Left lobe of liver (tissue), 2 donors: ENCODE measurements at places on chromosomes 4 and X. TPM values are rescaled to one million over a fixed set of nuclear protein-coding genes. Genes with fewer than 3 reads are reported as not detected.

GABRA4 gene
- total RNA-seq: not detected

TRPC3 gene
- total RNA-seq: 0.25 TPM

MAGED4 gene
- total RNA-seq: not detected

ZIC3 gene
- total RNA-seq: 0.20 TPM

CT47C1 gene
- not detected for total RNA-seq

NAAA gene
- total RNA-seq: 33.2 TPM

NDP gene
- total RNA-seq: not detected

PF4V1 gene
- not detected for total RNA-seq

RBM47 gene
- total RNA-seq: 56.5 TPM

APLN gene
- total RNA-seq: 1.2 TPM

CSAG3 gene
- not detected for total RNA-seq

PLS3 gene
- 68.7 TPM for total RNA-seq

TLR1 gene
- 4.2 TPM for total RNA-seq

UGT2B11 gene
- total RNA-seq: 0.25 TPM

PHEX gene
- not detected for total RNA-seq

SERPINA7 gene
- total RNA-seq: 50.8 TPM

AKAP17A gene
- total RNA-seq: 35.6 TPM

CSAG2 gene
- not detected for total RNA-seq

ODAPH gene
- total RNA-seq: not detected

GRIPAP1 gene
- 22.7 TPM for total RNA-seq

SLC49A3 gene
- total RNA-seq: 7.6 TPM

F9 gene
- total RNA-seq: 380 TPM

ACSL4 gene
- total RNA-seq: 2.5 TPM

ADH1A gene
- total RNA-seq: 355 TPM

VCX3A gene
- total RNA-seq: 0.28 TPM

STBD1 gene
- 18.3 TPM for total RNA-seq

RAB40AL gene
- total RNA-seq: 0.25 TPM

JCHAIN gene
- 8.0 TPM for total RNA-seq

ITGB1BP2 gene
- total RNA-seq: 1.0 TPM

TEC gene
- 3.2 TPM for total RNA-seq

SULT1B1 gene
- total RNA-seq: 31.0 TPM

MAGEA11 gene
- total RNA-seq: not detected

DCAF8L2 gene
- total RNA-seq: not detected

SSX3 gene
- not detected for total RNA-seq

AGTR2 gene
- not detected for total RNA-seq

KCTD8 gene
- total RNA-seq: not detected

EXOC1L gene
- total RNA-seq: not detected

RAB9B gene
- total RNA-seq: not detected

GC gene
- 3,366 TPM for total RNA-seq

KCND1 gene
- total RNA-seq: 0.68 TPM

KLHL13 gene
- total RNA-seq: 1.0 TPM

GPR119 gene
- total RNA-seq: not detected

PNCK gene
- total RNA-seq: not detected

CPLX1 gene
- total RNA-seq: 1.5 TPM

XG gene
- total RNA-seq: not detected

LIMCH1 gene
- total RNA-seq: 9.8 TPM

FGFR3 gene
- total RNA-seq: 48.5 TPM

POU3F4 gene
- total RNA-seq: not detected

BMP2K gene
- total RNA-seq: 14.2 TPM
